ENCODE measurements at places on chromosomes 7 and 10. TPM values are rescaled to one million over a fixed set of nuclear protein-coding genes. Genes with fewer than 3 reads are reported as not detected.

DNA sequence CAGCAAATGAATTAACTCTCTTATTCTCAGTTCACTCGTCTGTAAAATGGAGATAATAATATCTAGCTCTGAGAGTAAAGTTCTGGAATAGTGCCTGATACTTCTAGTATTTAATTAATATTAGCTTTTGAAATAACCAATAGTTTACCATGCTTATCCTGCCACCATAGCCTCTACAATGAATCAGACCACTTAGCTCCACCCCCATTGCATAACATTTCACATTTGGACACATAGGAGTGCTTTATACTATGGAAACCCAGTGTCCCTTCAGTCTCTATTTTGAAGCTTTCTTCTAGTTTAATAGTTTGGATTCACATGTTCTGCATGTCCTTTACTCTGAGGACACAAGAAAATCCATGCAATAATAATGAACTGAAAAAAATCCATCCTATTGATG lies 427.3 kb upstream of the C7orf33 start:
- no peak overlapping the region for H3K4me3 ChIP-seq
- H3K36me3 ChIP-seq = no peaks in the 10 kb centered on the region
- no peaks in the 10 kb centered on the region for H3K4me1 ChIP-seq
- H3K27ac ChIP-seq = no peak overlapping the region

GRCh38 chr7:2166625-2167280 lies 66.0 kb downstream of the MAD1L1 start:
- peaks cover 7% of the 10 kb centered on the region for H3K4me1 ChIP-seq
- H3K36me3 ChIP-seq = no peaks in the 10 kb centered on the region
- no peaks in the 10 kb centered on the region for H3K27me3 ChIP-seq
- DNase-seq = no peak
- no peak overlapping the region for H3K27ac ChIP-seq

- DNase-seq = peak; percentile 61
- H3K36me3 ChIP-seq = no peaks in the 10 kb centered on the region
- peaks cover 39% of the 10 kb centered on the region for H3K4me1 ChIP-seq
- H3K4me3 ChIP-seq = no peak overlapping the region
- no peaks in the 10 kb centered on the region for H3K27me3 ChIP-seq
Observed at GRCh38 chr7:29102558-29103151, 43.7 kb downstream of the CPVL start.

DNA sequence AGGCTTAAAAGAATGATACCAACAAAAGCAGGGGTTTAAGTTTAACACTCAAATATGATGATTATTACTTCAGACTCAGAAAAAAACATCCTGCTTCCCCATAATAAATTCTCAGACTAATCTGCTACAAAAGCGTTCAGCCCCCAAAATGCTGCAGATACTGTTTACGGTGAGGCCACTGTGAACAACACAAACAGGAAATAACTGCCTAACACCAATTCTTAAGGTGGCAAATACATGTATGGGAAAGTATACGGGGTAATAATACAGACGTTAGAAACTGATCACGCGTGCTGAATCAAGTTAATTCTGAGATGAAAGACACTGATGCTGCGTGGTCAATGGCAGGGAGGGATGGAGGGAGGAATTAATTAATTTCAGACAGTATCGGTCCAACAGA lies 62.0 kb upstream of the RHEB start:
- peaks cover 4% of the 10 kb centered on the region for H3K4me1 ChIP-seq
- no peaks in the 10 kb centered on the region for H3K27me3 ChIP-seq
- no peaks in the 10 kb centered on the region for H3K36me3 ChIP-seq
- H3K4me3 ChIP-seq = no peak overlapping the region

Gene ZNF853
- 13.8 TPM for total RNA-seq

GRCh38 chr7:157224627-157225026 lies 85.9 kb downstream of the UBE3C start:
- no peaks in the 10 kb centered on the region for H3K27me3 ChIP-seq
- H3K36me3 ChIP-seq = peaks cover 92% of the 10 kb centered on the region
- no peaks in the 10 kb centered on the region for H3K4me1 ChIP-seq
- no peak overlapping the region for H3K4me3 ChIP-seq
- DNase-seq = no peak
- no peak overlapping the region for H3K27ac ChIP-seq

- no peaks in the 10 kb centered on the region for H3K27me3 ChIP-seq
- H3K27ac ChIP-seq = no peak overlapping the region
- no peak overlapping the region for H3K4me3 ChIP-seq
Observed at GRCh38 chr10:127417031-127417430, 132.1 kb upstream of the NPS start.

DNA sequence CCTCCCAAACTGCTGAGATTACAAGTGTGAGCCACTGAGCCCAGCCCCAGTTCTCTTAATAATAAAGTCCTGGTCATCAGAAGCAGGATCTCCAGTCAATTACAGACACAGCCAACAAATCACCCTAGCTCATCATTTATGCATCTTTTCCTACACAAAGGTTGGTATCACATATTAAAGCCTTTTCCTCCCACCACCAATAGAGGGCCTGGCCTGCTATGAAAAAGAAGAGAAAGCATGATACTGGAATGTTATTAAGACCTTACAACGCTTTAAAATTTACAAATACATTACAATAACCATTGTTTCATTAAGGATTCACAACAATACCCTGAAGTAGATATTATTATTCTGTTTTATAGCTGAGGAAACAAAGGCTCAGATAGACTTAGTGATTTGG lies 25.9 kb downstream of the VAX1 start:
- no peak overlapping the region for H3K4me3 ChIP-seq
- no peak for DNase-seq
- peaks cover 37% of the 10 kb centered on the region for H3K27me3 ChIP-seq
- no peak overlapping the region for H3K27ac ChIP-seq
- no peaks in the 10 kb centered on the region for H3K36me3 ChIP-seq

GRCh38 chr10:48703531-48704122 lies 19.0 kb downstream of the WDFY4 start:
- DNase-seq = no peak
- no peaks in the 10 kb centered on the region for H3K27me3 ChIP-seq
- H3K36me3 ChIP-seq = no peaks in the 10 kb centered on the region

Gene RPP38
- 6.2 TPM for total RNA-seq

- H3K4me1 ChIP-seq = peaks cover 33% of the 10 kb centered on the region
- DNase-seq = no peak
- H3K27me3 ChIP-seq = no peaks in the 10 kb centered on the region
- no peak overlapping the region for H3K4me3 ChIP-seq
- H3K27ac ChIP-seq = peak overlapping the region; percentile 76
Observed at GRCh38 chr7:25669961-25670841, 441.9 kb upstream of the NPVF start.

Gene PLAC9
- total RNA-seq = 25.7 TPM

GRCh38 chr7:69603937-69604494 lies 5.7 kb downstream of the AUTS2 start:
- peaks cover 23% of the 10 kb centered on the region for H3K4me1 ChIP-seq
- H3K36me3 ChIP-seq = no peaks in the 10 kb centered on the region
- no peaks in the 10 kb centered on the region for H3K27me3 ChIP-seq
- H3K27ac ChIP-seq = no peak overlapping the region
- DNase-seq = no peak

GRCh38 chr10:5933909-5934546 lies 43.3 kb downstream of the IL15RA start:
- H3K27me3 ChIP-seq = no peaks in the 10 kb centered on the region
- H3K27ac ChIP-seq = no peak overlapping the region
- peaks cover 53% of the 10 kb centered on the region for H3K36me3 ChIP-seq

DNA sequence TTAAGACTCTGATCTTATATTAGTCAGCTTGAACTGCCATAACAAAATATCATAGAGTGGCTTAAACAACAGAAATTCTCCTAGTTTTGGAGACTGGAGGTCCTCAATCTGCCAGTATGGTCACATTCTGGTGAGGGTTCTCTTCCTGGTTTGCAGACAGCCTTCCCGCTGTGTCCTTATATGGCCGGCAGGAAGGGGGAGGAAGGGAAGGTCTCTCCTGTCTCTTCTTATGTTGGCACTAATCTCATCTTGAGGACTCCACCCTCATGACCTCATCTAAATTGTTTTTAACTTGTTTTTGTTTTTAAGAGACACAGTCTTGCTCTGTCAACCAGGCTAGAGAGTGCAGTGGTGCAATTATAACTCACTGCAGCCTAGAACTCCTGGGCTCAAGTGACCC lies 53.1 kb downstream of the VPS41 start:
- H3K36me3 ChIP-seq = no peaks in the 10 kb centered on the region
- no peaks in the 10 kb centered on the region for H3K27me3 ChIP-seq
- no peaks in the 10 kb centered on the region for H3K4me1 ChIP-seq
- no peak for DNase-seq
- no peak overlapping the region for H3K4me3 ChIP-seq

Gene ELN
- 16.9 TPM for total RNA-seq

- DNase-seq = no peak
- no peak overlapping the region for H3K4me3 ChIP-seq
- H3K27me3 ChIP-seq = no peaks in the 10 kb centered on the region
- H3K4me1 ChIP-seq = peaks cover 9% of the 10 kb centered on the region
- no peaks in the 10 kb centered on the region for H3K36me3 ChIP-seq
Observed at GRCh38 chr7:157570531-157571200, 233.9 kb downstream of the DNAJB6 start.

DNA sequence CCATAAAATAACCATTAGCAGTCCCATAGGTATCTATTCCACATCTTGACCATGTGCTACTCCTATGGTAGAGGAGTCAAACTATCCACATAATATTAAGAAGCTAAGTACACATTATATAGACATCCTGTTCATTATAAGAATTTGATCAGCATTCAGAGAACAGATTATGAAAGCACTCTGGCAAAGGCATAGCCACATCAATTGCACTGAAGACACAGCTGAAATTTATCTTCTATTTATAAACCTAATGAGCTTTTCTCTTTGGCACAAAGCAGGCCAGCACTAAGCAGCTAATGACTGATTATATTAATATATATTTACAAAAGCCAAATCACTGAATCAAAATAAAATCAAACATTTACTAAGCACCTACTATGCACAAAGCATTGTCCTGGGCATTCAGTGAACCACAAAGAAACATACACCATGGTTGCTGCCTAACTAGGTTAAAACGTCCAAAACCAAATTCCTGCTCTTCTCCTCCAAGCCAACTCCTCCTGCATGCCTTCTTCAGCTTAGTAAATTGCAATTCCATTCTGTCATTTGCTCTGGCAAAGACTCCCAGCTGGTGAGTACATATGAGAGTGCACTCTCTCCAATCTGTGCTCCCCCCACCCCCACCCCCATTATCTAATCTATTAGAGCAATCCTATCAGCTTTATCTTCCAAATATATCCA lies 122.6 kb upstream of the ASAH2 start:
- H3K27me3 ChIP-seq = no peaks in the 10 kb centered on the region
- H3K27ac ChIP-seq = peak overlapping the region; percentile 77
- H3K4me1 ChIP-seq = no peaks in the 10 kb centered on the region

DNA sequence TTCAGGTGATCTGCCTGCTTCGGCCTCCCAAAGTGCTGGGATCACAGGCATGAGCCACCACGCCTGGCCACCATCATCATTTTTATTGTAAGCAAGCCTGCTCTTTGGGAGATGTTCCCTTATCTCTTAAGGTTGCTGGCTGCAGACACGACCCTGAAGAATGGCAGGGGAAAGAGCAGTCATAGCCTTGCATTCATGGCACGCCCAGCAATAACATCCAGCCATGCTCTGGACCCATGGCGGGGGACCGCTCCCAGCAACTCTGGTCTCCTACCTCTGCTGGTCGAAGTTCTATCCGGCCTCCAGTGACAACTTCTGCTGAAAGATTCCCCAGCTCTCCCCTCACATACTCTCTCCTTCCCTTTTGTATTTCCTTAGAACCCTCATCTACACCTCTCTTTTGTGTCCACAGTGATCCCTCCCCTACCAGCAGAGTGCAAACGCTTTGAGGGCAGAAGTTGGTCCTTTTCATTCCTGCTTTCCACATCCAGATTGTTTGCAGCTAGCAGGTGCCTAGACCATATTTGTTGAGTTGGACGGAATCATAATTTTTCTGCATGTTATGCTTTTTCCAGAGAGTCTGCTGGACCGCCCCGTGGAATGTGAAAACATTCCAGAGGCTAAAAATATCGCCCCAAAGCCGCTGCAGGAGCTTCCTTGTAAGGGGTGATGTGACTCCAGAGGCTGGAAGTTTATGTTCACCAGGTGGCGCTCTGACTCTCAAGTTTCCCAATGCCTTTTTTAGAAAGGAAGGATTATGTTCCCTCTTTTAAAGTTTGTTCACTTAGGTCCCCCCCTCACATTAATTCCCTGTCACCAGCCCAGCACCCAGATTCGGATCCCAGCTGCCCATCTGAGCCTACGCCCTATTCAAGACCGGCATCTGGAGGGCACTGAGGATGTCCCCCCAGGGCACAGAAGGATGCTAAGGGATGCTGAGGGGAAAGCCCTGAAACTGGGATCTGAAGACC lies 4.3 kb upstream of the MARVELD1 start:
- DNase-seq = peak; percentile 49
- H3K27ac ChIP-seq = no peak overlapping the region
- H3K4me3 ChIP-seq = no peak overlapping the region
- no peaks in the 10 kb centered on the region for H3K36me3 ChIP-seq

- no peak overlapping the region for H3K4me3 ChIP-seq
- no peak for DNase-seq
- no peaks in the 10 kb centered on the region for H3K27me3 ChIP-seq
Observed at GRCh38 chr7:29163854-29164253, 17.5 kb upstream of the CPVL start.

- peaks cover 11% of the 10 kb centered on the region for H3K4me1 ChIP-seq
- no peaks in the 10 kb centered on the region for H3K36me3 ChIP-seq
- DNase-seq = no peak
- no peaks in the 10 kb centered on the region for H3K27me3 ChIP-seq
Observed at GRCh38 chr7:131284702-131285419, 42.8 kb upstream of the MKLN1 start.

DNA sequence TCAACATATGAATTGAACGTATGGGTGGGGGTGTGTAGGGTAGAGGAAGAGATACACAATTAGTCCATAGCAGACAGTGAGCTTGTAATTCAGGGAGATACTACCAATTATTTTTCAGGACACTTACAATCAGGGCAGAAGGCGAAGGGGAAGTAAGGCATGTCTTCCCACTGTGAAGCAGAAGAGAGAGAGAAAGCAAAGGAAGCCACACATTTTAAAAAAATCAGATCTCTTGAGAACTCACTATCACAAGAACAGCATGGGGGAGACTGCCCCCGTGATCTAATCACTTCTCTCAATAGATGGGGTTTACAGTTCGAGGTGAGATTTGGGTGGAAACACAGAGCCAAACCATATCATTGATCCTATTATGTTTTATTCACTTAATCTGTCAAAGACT lies 116.4 kb upstream of the RPA3 start:
- H3K4me3 ChIP-seq = no peak overlapping the region
- H3K4me1 ChIP-seq = peaks cover 8% of the 10 kb centered on the region
- DNase-seq = no peak
- no peaks in the 10 kb centered on the region for H3K27me3 ChIP-seq

Gene TRIM24
- total RNA-seq = 18.3 TPM

DNA sequence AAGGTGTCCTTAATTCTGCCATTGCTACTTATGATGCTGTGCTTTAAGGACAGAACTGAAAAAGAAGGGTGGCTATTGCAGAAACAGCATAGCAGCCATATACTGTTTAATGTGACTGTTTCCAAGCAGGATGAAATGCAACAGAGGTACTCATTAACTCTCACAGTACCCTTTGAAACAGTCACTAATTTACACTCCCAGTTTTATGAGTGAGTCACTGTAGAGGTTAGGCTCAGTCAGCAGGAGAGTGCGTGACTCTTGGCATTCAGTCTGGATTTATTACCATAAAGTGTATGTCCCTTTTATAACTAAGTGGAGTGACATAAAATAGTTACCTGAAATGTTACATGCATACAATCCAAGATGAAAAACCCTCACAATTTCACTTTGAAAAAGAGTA lies 27.7 kb downstream of the ALDH18A1 start:
- H3K4me3 ChIP-seq = no peak overlapping the region
- H3K27me3 ChIP-seq = no peaks in the 10 kb centered on the region
- H3K36me3 ChIP-seq = no peaks in the 10 kb centered on the region
- H3K27ac ChIP-seq = no peak overlapping the region
- H3K4me1 ChIP-seq = no peaks in the 10 kb centered on the region

All from heart right ventricle (tissue), 16 donors.